DMS 273 treated with DMSO at 0.1 percent for 48 hours (cell line): ENCODE measurements at places on chromosomes 3 and 15.

- DNase-seq = no peak
These were observed 140.9 kb downstream of the ATP8B4 start for GRCh38 chr15:49978121-49978520.

- DNase-seq = no peak
These were observed 433.3 kb downstream of the FOXP1 start for GRCh38 chr3:71149959-71150954.

DNA sequence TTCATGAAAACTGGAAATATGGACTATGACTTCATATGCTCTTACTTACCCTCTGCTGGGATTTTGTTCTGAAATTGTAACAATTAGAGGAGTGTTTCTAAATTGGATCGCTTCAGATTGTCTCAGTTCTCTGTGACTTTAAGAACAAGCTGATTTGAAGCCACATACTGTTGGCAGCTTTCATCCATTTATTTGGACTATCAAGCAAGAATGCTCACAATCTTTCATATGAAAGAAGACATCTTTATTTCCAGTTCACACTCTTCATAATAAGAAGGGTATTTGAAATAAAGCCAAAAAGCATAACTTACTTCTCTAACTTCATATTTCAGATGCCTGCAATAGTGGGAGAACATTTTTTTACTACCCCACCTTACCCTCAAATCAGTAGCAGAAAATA, 491.6 kb upstream of the TPRG1 start:
- no peak for DNase-seq

DNA sequence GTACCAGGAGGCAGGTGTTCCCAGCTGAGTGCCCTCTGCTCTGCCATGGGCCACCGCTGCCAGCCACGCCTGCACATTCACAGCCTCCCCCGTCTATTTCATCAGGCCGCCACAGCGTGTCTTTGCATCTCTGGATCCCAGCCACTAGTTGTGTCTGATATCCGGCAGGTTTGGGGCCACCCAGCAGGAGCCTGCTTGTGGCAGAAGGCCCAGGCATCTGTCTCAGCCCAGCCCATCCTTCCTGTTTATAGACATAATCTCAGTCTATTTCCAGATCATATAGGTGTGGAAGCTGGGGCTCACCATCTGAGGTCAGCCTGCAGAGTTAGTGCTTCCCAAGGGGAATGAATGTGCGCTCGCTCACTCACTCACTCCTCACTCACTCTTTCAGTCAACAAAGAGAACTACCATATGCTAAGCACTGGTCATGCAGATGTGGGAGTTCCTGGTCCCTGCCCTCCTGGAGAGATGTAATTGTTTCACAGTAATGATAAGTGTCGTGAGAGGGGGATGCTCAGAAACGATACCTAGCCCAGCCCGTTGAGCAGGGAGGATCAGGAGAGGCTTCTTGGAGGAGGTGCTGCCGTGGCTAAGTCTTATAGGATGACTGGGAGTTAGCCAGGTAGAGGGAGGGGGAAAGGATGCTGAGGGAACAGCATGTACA, 60.6 kb downstream of the FGD5 start:
- DNase-seq = peak; percentile 19

- DNase-seq = no peak
These were observed 308.4 kb downstream of the SHQ1 start for GRCh38 chr3:72539856-72540255.

GRCh38 chr3:129077222-129077621, 16.6 kb downstream of the GP9 start:
- DNase-seq = no peak

DNA sequence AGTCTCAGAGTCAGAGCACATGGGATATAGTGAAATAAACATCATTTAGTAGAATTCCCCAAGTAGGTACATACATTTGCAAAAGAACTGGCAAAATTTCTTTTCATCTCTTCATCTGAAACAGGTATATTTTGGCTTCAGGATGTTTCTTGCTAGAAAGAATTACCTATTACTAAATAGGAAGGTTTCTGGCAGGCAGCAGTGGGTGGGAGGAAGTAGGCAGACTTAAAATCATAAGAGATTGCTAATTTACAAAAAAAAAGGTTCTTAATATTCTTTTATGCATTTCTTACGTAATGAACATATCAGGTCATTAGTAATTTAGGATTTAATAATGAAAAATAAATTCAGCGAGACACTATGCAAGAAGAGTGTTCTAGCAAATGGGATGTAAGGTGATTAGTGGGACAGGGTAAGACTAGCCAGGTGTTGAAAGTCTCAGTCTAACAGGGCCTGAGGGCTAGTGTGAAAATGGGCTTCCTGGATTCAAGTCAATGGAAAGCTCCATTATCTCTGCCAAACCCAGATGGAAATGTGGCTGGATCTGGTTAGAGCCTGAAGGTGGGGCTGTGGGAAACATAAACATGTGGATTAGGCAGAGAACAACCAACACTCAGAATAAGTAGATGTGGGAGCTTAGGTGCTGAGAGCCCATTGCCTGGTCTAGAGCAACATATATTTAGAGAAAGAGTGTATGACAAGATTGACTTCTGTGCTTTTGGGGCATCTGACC, 127.4 kb upstream of the FEZF2 start:
- DNase-seq = no peak

- no peak for DNase-seq
These were observed 51.9 kb upstream of the MUC13 start for GRCh38 chr3:124986192-124987143.

DNA sequence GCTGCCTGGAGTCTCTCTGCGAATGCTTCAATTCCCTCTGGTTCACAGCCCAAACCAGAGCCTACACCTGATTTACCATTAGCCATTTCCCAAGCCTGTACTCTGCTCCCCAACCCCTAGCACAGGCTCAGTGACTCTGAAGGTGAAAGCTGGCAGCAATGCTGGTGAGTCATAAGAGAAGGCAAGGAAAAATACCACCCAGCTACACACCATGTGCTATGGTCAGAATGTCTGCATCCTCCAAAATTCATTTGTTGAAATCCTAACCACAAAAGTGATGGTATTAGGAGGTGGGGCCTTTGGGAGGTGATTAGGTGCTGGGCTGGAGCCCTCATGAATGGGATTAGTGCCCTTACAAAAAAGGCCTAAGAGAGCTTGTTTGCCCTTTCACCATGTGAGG, 117.1 kb upstream of the TJP1 start:
- no peak for DNase-seq
